ENCODE measurements at places on chromosomes 4 and X. TPM values are rescaled to one million over a fixed set of nuclear protein-coding genes. Genes with fewer than 3 reads are reported as not detected.

DNA sequence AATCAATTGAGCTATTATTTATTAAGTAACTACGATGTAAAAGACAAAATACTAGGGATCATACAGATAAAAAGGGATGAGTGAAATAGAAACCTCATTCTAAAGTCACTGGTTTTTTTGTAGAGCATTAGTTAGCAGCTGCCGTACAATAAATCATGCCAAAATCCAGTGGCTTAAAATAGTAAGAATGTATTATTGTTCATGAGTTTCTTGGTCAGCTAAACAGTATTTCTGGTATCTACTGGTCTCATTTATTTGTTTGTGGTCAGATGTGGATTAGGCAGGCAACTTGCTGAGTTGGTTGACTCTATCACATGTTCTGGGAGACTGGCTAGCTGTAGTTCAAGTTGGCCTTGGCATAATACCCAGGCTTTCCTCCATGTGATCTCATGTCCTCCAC, 667.3 kb downstream of the GALNTL6 start:
- H3K36me3 ChIP-seq: no peaks in the 10 kb centered on the region
- no peak overlapping the region for H3K4me3 ChIP-seq
- no peak for DNase-seq
- H3K27me3 ChIP-seq: no peaks in the 10 kb centered on the region

DNA sequence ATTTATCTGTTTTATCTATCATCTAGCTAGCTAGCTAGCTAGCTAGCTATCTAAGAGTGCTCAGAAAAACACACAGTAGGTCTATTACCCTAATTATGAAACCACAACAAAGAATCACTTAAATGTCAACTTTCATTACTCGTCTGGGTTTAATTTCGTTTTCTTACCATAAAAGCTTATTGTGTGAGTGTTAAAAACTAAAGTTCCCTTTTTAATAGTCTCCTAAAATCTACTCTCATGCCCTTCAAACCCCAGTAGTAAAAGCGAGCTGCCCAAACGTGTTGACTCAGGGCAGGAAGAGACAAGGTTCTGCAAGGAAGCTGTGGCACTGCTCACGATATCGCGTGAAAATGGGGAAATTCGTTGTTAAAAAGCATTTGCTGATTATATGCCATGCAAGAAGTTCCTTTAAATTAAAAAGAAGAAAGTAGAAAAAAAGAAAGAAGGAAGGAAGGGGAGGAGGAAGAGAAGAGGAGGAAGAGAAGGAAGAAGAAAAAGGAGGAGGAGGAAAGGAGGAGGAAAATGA, 595 bp downstream of the MBNL3 start:
- H3K27ac ChIP-seq: peak overlapping the region; percentile 84
- DNase-seq: no peak
- H3K36me3 ChIP-seq: no peaks in the 10 kb centered on the region
- H3K27me3 ChIP-seq: no peaks in the 10 kb centered on the region
- H3K4me3 ChIP-seq: peak overlapping the region; percentile 67
- peaks cover 2% of the 10 kb centered on the region for H3K4me1 ChIP-seq

DNA sequence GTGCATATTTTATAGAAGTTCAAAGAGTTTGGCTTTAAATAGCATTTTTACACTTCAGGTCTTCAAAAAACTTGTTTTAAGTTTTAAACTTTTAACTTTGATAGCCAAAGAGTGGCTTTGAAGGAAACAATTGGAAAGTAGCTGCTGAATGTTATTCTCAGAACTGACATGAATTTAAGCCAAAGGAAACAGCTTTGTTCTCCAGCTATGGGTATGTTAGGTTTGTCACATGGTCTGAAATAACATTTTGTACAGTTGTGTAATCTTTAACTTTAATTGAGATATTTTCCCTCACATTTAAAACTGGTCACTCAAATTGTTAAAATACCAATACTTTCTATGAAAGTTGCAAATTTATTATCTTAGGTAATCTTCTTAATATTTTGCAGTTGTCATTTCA, 564.7 kb downstream of the IL15 start:
- H3K27me3 ChIP-seq: no peaks in the 10 kb centered on the region
- no peaks in the 10 kb centered on the region for H3K36me3 ChIP-seq
- H3K4me1 ChIP-seq: no peaks in the 10 kb centered on the region
- H3K4me3 ChIP-seq: no peak overlapping the region
- H3K27ac ChIP-seq: no peak overlapping the region

- H3K36me3 ChIP-seq: no peaks in the 10 kb centered on the region
- H3K27me3 ChIP-seq: no peaks in the 10 kb centered on the region
- no peak for DNase-seq
- no peak overlapping the region for H3K27ac ChIP-seq
Observed at GRCh38 chr4:32864713-32865351, 2144.7 kb downstream of the PCDH7 start.

GRCh38 chrX:580030-580429, 50.6 kb upstream of the SHOX start:
- no peaks in the 10 kb centered on the region for H3K36me3 ChIP-seq
- no peaks in the 10 kb centered on the region for H3K4me1 ChIP-seq
- no peaks in the 10 kb centered on the region for H3K27me3 ChIP-seq
- no peak overlapping the region for H3K27ac ChIP-seq
- no peak overlapping the region for H3K4me3 ChIP-seq

- H3K4me3 ChIP-seq: no peak overlapping the region
- no peak overlapping the region for H3K27ac ChIP-seq
- H3K4me1 ChIP-seq: no peaks in the 10 kb centered on the region
- no peaks in the 10 kb centered on the region for H3K36me3 ChIP-seq
Observed at GRCh38 chr4:6008092-6008551, 10.1 kb downstream of the C4orf50 start.

- H3K36me3 ChIP-seq: no peaks in the 10 kb centered on the region
- H3K27me3 ChIP-seq: no peaks in the 10 kb centered on the region
- H3K4me1 ChIP-seq: peaks cover 6% of the 10 kb centered on the region
- no peak within 1 kb of the TSS for H3K27ac ChIP-seq
- H3K4me3 ChIP-seq: no peak within 1 kb of the TSS
- DNase-seq: no peak
Observed at GRCh38 chr4:21948347-21949072, at the start of gene KCNIP4. Gene KCNIP4, minus strand, starts transcription at chr4:21948772.

DNA sequence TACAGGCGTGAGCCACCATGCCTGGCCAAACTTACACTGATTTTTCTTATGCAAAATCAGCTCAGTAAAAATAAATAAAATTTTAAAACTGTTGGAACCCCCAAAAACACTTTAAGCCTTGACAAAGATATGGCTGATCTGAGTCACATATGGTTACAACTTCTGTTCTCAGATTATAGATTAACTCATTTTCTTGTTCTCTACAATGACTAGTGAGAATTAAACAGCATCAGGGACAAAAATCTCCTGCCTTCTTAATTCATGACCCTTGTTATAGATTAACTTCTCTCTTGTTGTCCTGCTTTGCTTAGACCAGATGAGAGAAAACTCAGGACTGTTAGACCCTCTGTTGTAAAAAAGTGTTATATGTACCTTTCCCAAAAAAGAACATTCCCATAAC, 24.2 kb upstream of the EXOC1L start:
- H3K4me3 ChIP-seq: no peak overlapping the region
- H3K27ac ChIP-seq: no peak overlapping the region
- DNase-seq: no peak
- H3K27me3 ChIP-seq: no peaks in the 10 kb centered on the region

DNA sequence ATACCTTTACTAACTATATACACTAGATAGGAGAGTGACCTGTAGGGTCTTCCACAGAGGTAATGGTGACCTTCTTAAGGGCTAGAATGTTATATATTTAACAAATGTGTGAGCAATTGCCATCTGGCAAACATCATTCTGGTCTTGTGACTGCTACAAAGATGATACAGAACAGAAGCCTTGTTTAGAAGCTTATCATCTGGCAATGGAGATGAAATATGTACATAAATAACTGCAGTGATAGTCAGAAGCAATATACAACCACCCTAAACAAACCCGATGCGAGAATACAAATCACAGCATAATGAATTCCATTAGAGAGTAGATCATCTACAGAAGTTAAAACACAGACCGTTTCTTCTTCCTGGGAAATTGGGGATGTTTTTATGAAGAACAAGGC, 952.7 kb upstream of the SLIT2 start:
- no peaks in the 10 kb centered on the region for H3K27me3 ChIP-seq
- no peak for DNase-seq
- no peaks in the 10 kb centered on the region for H3K36me3 ChIP-seq
- no peak overlapping the region for H3K4me3 ChIP-seq
- H3K27ac ChIP-seq: no peak overlapping the region
- no peaks in the 10 kb centered on the region for H3K4me1 ChIP-seq

DNA sequence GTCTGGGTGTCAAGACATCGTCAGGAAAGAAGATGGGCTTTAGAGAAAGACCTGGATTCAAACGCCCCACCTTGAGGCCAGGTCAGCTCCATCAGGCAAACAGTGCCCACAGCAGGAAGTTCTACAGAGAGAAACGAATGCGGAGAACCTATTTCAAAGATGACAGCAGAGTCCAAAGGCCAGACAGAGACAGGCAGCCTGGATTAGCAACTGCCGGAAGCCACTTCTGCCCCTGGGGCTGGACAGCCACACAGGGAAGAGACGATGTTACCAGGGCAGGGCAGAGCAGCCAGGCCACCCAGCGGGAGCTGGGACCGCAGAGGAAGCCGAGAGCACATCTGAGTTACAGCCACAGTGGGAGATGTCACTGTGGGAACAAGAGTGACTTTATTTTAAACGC, 1.2 kb downstream of the C4orf50 start:
- H3K36me3 ChIP-seq: no peaks in the 10 kb centered on the region

GRCh38 chrX:39853417-39854030, 244.2 kb downstream of the BCOR start:
- no peaks in the 10 kb centered on the region for H3K27me3 ChIP-seq
- no peaks in the 10 kb centered on the region for H3K4me1 ChIP-seq
- DNase-seq: no peak
- no peaks in the 10 kb centered on the region for H3K36me3 ChIP-seq
- H3K27ac ChIP-seq: no peak overlapping the region
- no peak overlapping the region for H3K4me3 ChIP-seq

ZNF674 gene
- polyA plus RNA-seq: 2.0 TPM

CTAG1B gene
- polyA plus RNA-seq: not detected

TSPYL2 gene
- 7.2 TPM for polyA plus RNA-seq
